ENCODE measurements at places on chromosomes 7 and 10.

DNA sequence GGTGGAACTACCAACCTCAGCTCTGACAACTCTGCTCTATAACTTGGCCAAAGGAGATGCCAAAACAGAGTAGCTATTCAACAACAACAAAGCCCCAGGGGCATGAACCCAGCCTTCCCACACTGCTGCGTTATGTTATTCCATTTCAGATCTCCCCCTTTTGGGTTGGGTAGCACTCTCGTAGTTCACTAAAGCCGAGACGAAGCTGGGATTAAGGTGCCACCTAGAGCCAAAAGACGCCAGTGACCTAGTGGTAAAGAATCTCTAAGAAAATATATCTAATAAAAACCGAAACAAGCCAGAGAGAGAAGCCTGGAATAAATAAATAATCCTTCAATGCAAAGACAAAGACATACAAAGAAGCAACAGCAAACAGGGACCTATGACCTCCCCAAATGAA, 217.3 kb downstream of the HERPUD2 start:
- no peak for DNase-seq

DNA sequence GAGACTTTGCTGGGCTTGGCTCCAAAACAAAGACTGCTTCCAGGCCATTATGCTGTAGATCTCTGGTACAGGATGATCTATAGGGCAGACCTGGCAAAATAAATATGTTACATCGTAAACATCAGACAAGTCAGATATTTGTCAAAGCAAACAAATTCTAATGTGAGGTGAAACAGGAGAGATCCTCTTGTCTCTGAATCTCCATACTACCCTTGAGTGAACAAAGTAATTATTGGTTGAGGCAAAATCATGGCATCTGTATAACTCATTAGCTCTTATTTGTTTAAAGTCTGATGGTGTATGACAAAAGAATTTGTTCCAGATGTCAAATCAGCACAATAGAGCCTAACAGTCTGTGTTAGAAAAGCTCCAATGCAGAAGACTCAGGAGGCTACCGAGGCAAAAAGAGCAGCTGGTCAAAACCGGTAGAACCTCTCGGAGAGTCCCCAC, 1291.5 kb downstream of the TYW1 start:
- DNase-seq, result no peak

DNA sequence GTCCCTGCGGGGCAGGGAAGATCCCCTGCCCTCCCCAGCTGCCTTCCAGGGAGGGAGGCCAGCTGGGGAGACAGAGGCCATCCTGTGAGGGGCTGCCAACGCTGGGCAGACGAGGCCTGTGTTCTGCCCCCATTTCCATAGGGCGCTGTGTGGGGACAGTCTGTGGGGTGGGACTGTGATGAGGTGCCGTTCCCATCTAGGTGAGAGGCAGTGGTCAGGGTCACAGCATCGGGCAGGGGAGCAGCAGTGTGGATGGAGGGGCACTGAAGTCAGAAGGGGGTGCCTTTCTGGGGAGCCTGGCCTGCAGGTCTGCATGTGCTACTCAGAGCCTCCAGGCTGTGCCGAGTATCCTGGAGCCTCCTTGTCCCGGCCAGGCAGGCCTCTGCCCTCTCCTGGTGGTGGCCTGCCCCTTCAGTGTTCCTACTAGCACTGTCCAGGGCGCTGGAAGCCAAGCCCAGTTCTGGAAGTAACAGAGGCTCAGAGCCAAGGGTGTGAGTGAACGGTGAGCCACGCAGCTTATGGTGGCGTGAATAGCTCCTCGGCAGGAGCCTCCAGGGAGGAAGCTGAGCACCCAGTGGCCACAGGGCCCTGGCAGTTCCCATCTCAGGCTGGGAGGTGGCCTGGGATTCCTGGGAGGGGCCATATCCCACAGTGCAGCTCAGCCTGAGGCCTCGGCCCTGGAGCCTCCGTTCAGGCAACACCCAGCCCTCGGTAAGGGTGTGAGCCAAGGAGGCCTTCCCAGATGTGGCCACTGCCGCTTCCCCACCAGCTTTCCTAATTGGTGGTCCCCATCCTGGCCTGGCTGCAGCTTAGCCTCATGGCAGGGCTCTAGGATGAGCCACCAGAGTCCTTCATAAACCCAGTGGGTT, 23.3 kb upstream of the CSGALNACT2 start:
- DNase-seq, result no peak

- no peak for DNase-seq
These were observed 71.5 kb downstream of the ST7 start for GRCh38 chr7:117024811-117025210.

- no peak for DNase-seq
These were observed 16.8 kb downstream of the TRIM8 start for GRCh38 chr10:102660888-102661657.

DNA sequence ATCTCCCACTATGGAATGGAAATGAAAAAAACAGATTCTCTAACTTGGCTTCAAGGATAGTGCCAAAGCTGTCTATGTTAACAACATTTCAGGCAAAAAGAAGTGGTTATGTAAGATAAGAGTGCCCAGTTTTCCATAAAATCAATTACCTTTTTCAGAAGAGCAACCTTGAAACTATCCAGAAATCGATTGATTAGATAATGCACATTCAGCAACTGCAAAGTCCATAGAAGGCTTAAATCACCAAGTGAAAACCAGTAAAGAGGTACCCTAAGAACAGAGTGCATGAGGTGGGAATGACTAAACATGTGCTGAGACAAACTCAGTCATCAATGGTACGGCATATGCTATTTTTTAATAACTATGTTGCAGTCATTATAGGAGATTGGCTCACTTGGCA, 71.9 kb upstream of the TNKS2 start:
- DNase-seq, result no peak

DNA sequence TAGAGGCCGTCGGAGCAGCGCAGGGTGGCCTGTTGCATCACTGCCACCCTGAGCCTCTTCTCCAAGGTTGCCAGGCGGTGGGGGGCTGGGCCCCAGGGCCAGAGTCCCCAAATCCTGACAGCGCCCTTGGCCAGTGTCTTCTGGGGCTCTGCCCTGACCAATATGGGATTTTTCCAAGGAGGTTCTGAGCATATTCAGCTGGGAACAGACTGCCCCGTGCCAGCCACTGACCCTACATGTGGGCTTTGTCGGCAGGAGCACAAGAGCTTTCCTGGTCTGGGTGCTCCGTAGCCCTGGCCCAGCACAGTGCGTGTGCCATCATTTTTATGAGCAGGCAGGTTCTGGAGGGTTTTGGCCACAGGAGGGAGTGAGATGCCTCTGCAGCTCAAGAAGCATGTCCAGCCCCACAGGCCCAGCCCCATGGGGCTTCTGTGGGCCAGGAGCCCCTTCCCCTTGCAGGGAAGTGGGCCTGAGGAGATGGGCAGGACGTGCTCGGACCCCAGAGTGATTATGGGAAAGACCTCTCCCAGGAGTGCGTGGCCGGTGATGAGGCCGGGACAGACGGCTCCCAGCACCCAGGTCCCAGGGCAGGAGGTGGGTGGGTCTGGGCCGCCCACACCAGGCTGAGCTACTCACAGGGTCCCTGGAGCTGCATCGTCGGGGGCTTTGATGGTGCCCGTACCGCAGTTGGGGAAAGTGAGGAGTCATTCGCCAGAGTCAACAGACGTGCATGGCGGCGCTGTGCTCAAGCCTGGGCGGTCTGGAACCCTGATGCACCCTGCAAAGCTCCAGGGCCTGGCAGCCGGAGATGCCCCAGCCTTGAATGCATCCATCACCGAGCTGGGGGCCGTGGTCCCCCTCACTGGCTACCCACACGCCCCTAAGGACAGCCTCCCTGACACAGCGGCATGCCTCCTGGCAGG, 66.6 kb downstream of the PWWP2B start:
- no peak for DNase-seq

GRCh38 chr7:32142649-32143048, 72.4 kb upstream of the PDE1C start:
- no peak for DNase-seq

GRCh38 chr7:159117366-159118196, 27.1 kb downstream of the VIPR2 start:
- no peak for DNase-seq

- no peak for DNase-seq
These were observed 230.4 kb downstream of the USP6NL start for GRCh38 chr10:11381023-11381422.

DNA sequence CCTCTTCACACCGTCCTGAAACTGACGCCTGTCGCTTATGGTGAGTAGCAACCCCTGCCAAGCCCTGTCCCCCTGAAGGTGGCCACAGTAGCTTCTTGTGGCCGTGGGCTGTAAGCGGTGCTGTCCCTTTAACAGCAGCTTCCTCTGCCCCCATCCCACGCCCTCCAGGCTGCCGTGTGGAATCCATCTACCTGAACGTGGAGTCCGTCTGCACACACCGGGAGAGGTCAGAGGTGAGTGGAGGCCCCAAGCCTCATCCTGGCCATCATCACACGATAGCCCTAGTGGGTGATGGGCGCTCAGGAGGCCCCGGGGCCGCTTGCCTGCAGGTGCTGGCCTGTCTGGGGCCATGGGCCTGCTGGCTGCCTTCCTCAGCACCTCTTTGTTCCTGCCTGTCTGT, 21.2 kb downstream of the PFKFB3 start:
- DNase-seq, result no peak

DNA sequence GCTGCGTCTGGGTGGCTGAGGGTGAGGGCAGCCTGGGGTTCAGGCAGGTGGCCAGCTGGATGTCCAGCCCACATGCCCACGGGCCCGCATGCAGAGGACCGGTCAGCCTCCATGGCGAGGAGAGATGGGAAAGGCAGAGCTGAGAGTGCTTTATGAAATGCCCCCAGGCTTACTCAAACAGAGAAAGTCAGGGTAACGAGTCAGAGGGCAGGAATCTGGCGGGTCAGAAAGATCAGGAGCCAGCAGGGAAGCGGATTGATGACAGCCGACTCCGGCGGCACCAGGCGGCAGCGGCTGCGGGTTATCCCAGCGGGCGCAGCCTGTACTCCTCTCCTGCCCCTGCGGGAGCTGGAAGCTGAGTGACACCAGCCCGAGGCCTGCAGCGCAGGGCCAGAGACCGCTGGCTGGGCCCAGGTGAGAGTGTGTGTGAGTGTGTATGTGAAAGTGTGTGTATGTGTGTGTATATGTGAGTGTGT, 13.4 kb downstream of the SLC13A4 start:
- DNase-seq, result no peak

DNA sequence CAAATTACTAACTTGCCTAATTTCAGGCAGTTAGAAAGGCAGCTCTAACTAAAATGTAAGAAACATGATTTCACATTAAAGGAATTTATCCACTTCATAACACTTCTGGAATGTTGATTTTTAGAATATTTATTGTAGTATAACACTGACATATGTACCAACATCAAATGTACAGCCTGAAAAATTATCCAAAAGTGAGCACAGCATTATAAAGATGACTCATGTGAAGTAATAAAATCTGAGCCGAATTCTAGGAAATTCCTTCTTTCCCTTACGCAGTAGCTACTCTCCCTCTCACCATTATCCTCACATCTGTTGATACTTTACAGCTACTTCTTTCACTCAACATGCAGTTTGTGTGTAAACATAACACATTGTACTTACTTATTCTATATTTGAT, 610.6 kb downstream of the ZWINT start:
- no peak for DNase-seq

GRCh38 chr10:95097805-95098204, 28.5 kb upstream of the CYP2C8 start:
- DNase-seq, result no peak

GRCh38 chr10:132539894-132540293, 2.3 kb downstream of the INPP5A start:
- no peak for DNase-seq

DNA sequence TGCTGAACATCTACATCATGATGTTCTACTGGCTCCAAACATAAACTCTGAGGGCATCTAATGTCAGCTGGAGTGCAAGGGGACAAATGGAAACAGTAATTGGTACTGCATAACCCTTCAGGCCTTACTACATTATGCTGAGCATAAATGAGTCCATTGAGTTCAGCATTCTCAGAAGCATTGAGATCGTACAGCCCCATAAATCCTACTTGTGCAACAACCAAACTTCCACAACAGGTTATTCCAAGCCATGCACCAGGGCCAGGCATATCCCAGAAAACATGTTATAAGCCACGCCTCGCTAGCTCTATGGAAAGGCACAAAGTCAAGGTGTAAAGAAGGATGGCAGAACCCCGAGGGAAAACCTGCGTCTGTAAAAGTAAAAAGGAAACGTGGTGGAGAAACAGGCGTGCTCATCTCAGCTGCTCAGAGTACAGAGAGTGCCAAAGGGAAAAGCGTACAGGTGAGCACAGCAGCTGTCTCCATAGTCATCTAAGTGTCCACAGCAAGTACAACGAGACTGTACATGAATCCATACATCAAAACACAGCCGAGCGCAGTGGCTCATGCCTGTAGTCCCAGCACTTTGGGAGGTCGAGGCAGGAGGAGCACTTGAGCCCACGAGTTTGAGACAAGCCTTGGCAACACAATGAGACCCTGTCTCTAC, 124.6 kb downstream of the PARD3 start:
- DNase-seq, result no peak

DNA sequence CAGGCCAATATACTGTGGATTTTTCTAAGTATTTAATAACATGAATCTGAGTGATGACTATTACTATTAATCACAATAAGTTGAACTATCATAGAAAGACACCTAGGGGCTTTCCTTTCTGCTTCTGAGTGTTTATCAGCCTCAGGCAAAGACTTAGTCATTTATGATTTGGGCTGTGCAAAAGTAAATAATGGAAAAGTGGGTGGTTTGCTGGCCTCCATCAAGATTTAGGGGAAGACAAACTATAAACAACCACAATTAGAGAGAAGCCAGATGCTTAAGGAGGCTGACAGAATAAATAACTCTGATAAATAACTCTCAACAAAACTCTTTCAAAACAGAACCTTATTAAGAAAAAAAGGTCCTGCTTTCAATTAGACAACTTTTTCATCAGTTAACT, 64.7 kb downstream of the MACC1 start:
- DNase-seq, result no peak

DNA sequence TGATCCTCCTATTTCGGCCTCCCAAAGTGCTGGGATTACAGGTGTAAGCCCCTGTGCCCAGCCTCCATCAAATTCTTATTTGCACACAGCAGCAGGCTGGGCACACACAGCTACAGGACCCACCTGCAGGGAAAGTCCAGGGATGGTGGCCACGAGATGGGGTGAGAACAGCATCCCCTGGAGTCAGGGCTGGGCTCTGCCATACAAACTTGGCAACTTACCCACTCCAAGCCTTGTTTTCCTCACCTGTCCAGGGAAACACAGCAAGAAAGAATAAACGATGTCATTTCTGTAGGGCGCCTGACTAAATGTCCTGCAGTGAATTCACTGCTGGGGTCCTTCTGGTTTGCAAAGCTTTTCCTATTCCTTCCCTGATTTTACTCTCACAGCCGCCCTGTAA, 5.5 kb downstream of the MYH16 start:
- DNase-seq, result no peak

DNA sequence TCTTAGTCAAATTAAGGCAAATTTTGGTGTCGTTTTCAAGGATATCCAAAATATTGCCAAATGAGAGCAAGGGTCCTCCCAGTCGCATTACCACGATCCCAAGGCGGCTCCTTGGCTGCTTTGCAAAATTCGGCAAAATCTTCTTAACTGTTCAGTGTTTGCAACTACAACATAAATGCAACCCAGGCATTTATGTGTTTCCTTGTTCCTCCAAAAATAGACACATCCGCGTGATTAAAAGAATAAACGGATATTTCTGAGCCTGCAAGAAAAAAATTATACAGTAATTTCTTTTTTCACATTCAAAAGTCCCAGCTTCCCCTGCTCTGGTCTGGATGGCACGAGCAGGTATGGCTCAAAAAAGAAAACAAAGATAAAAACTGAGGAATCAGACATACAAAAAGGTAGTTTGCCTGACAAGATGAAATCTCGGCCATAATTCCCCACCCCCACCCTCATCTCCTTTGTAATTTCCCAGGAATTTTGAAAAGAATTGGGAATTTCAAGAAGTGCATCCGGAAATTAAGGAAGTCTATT, 6.0 kb downstream of the SKIDA1 start:
- no peak for DNase-seq

All from stimulated activated CD8-positive, alpha-beta memory T cell treated with anti-CD3 and anti-CD28 coated beads, Interleukin-2, amount 100 ng/mL, for 1 hour (primary cell).